ENCODE measurements at places on chromosomes 3 and 15.

DNA sequence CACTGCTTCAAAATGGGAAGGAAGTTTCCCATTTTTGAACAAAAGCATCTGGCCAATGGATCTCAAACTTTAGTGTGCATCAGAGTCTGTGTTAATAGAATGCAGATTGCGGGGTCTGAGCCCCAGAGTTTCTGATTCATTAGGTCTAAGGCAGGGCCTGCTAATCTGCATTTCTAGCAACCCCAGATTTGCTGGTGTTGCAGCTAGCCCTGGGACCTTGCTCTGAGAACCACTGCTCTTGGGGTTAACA is 30.7 kb upstream of the USP3 start:
- no peak for DNase-seq

DNA sequence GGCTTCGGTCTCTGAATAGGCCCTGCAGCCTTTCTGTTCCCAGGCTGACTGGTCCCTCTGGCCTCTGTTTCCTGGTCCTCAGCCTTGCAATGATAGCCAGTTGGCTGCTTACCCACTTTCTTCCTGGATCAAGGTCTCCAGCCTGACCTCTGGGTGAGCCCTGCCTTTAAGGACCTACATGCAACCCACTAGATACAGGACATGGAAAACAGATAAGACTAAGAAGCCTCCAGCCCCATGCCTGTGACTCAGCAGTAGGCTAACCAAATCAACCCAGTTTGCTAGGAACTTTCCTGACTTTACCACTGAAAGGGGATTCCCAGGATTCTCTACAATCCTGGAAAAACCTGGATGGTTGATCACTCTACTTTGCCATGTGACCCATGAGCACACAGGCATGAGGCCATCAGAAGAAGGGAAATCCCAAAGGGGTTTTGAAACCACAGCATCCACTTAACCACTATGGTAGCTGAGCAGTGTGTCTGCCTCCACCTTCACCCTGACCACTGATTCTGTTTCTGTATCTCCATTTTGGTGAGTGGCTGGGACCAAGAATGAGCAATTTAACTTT is 188.1 kb downstream of the CHST2 start:
- no peak for DNase-seq

GRCh38 chr3:136151219-136151618 is 44.9 kb downstream of the MSL2 start:
- DNase-seq, result no peak

DNA sequence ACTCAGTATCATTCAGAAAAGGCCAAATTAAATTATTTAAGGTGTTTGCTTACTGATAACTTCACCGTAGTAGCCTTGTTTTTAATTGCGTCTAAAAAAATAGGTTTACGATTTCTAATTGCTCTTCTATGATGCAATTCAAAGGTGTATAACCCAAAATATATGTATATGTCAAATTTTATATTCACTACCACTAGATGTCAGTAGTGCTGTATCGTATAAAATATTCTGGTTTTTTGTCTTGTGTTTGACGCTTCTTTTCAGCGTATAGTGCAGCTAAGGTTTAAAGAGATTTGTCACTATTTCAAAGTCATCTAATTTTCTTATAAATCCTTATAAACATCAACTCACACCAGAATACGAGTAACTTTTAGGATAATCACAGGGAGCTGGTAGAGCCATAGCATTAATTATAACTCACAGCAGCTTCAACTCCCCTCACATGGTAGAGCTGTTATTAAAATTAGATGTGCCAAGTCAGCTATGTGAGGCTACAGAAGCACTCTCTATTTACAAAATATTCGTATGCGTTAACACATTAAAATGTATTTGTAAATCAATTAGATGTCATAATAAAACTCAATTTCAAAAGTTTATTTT is 3.5 kb downstream of the PFN2 start:
- peak; percentile 76 for DNase-seq

DNA sequence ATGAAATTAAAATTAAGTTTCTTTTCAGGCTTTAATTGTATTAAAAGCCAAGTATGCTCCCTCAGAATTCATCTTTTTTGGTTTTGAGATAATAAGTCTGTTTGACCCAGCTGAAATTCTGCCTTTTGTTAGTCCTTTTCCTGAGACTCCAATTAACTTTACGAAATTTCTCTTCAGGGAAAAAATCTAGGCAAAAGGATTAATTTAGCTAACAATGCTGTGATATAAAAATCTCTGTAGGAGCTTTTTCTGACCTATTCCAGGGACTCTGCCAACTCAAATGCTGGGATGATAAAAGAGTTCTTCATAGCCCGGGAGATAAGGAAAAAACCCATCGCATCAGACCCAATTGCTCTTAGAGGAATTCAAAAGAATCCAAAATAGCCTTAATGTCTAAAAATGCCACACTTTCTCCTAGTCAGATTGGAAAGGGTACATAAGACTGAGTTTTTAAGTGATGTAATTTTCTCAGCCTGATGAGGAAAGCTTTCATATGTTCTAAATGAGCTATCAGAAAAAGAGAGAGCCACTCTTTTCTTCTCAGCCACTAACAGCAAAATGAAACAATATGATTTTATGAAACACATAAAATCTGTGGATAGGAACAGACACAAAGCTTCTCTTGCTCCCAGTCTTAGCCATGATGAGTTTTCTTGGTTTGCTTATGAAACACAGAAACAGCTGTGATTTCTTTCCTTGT is 405.1 kb downstream of the ROBO1 start:
- no peak for DNase-seq

- DNase-seq, result no peak
These were observed 284.6 kb upstream of the RARB start for GRCh38 chr3:25143356-25144025.
